ENCODE measurements at places on chromosomes 2 and 18. TPM values are rescaled to one million over a fixed set of nuclear protein-coding genes. Genes with fewer than 3 reads are reported as not detected.
A peak's percentile ranks its signal among the peaks of the same experiment; 100 is the strongest.

DNA sequence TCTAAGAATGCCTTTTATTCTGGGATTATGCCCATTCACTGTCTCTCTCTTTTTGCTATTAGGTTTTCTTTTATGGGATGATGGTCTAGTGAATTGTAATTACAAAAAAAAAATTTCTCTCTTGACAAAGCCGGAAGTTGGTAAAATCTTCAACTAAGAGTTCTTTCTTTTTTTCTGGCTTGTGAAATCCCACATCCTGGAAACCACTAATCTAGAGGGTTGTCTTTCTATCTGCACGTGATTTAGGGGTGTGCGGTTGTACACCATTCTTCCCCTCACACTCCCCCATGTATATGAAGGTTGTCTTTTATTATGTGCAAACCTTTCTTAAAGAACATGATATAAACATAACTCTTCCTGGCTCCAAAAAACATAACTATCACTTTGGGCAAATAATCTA is 52.0 kb downstream of the GATA6 start:
- DNase-seq = no peak

GRCh38 chr2:125667630-125668029 is 988.3 kb upstream of the GYPC start:
- no peak for DNase-seq

DNA sequence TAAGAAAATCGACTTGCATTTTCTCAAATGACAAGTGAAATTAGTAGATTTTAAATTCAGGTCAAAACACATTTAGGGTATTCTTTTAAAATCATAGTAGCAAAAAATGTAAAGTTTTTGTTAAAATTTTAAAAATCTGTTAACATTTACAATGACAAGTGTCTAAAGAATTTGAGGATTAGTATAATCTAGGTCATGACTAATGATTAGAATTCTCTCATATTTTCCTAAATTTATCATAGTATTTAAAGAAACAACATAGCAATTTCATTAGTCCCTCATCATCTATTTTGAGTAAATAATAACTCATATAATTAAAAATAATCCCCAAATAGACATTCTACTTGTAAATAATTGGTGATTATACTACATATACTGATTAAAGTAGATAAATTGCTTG is 23.6 kb downstream of the THUMPD2 start:
- DNase-seq = no peak

GRCh38 chr2:240134956-240135520 is 1.1 kb downstream of the COPS9 start:
- DNase-seq = peak; percentile 73

DNA sequence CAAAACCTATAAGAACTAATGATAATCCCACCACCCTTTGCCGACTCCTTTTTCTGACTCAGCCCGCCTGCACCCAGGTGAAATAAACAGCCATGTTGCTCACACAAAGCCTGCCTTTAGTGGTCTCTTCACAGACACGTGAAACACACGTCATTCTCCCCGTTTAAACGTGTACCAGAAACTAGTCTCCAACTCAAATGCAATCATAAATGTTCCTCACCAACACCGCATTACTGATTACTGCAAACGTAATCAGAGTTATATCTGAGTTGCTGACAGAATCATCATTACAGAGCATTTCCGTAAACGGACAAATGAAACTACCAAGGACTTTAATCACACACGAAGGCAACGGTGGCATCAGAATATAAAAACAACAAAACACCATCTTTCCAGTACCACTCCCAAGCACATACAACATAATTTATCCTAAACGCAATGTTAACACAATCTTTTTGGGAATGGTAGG is 1.9 kb downstream of the CLK1 start:
- no peak for DNase-seq

GRCh38 chr2:231955758-231956472 is 5.6 kb upstream of the DIS3L2 start:
- DNase-seq = no peak

DNA sequence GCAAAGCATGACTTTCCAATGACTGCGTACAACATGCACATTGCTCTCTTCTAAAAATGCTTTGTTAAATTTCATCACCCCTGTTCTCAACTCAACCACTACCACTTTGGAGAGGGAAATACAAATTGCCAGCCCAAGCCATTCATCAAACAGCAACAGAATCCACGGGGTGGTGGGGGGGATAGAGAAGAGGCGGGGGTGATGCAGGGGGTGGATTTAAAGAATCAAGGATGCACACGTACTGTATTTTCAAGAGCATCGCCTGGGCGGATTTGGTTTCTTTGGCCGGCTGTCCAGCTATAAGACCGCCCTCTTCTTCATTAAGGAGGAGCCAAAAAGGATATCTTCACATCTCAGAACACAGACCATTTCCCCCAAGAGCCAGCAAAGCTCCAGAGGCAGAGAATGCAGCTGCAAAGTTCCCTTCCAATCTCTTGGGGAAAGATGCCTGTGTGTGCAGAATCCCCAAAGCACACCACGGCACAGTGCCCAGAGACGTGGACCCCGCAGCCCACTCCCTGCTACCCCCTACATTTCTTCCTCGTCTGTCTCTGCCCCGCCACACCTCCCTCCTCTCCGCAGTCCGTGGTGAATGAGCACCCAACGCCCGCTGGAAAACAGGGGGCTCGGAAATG is 977 bp downstream of the SLC8A1 start:
- no peak for DNase-seq

DNA sequence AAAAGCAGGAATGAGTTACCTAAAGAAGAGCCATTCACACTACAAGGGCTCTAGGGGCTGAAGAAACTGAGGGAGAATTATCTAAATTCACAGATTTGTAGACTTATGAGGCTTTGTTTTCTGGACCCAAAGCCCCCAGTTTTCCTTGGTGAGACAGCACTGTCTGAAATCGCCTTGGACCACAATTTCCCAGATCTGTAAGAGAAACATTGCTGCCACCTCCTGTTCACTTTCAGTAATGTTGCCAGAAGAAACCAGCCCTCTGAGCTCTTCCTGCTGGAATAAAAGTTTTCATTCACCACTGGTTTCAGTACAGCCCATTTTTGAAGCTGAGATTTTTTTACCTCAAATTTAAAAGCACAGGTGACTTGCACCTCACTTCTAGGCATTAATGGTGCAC is 169.2 kb downstream of the CDH20 start:
- no peak for DNase-seq

- DNase-seq = no peak
Measured at GRCh38 chr2:58466804-58467203, 225.7 kb upstream of the FANCL start.

DNA sequence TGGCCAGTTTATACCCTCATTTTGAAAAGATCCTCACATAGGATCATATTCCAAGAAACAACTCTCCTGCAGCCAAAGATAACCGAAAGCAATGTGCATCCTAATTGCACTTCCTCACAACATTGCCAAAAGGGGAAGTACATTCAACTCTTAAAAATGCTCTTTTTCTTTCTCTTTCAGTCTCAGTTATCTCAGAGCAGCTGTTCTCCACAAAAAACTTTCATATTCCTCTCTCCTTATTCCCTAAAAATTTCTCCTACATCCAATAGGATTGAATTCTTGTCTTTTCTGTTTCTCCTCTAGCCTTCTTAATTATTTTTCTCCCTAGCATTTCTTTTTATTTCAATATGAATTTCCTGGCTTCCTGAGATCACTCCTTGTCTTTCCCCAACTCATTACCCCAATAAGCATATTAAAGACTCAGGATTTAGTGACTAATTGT is 7.4 kb upstream of the VRK2 start:
- no peak for DNase-seq

DNA sequence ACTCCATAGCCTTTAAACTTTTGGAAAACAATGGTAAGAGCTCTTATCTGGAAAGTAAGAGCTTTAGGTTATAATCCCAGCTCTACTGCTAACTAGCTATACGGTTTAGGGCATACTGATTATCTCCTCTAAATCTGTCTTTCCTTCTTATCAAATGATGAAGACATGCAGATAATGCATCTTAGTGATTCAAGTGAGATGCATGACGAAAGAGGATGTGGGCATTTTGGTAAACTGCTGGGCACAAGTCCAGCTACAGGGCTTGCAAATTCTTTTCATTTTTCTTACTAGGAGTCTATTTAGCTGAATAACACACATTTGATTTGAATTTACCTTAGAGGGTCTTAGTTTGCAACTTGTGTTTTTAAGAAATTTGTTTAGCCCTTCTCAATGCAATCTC is 1604.8 kb upstream of the ZEB2 start:
- DNase-seq = no peak

DNA sequence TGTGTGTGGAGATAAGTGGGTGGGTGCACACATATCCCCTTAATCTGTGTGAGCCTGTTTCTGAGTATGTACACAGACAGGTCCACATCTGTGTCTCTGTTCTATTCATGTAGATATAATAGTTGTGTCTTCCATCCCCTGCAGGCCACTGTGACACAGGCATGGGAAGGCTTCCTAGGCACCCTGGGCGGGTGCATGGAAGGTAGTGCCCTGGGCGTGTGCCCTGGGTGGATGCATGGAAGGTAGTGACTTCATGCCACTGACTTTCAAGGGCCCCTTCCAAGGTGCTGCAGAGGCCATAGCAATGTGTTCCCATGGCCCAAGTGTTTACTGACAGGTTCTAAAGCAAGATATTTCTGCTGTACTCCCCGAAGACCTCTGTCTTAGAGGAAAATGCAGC is 462.5 kb upstream of the HS6ST1 start:
- peak; percentile 36 for DNase-seq

DNA sequence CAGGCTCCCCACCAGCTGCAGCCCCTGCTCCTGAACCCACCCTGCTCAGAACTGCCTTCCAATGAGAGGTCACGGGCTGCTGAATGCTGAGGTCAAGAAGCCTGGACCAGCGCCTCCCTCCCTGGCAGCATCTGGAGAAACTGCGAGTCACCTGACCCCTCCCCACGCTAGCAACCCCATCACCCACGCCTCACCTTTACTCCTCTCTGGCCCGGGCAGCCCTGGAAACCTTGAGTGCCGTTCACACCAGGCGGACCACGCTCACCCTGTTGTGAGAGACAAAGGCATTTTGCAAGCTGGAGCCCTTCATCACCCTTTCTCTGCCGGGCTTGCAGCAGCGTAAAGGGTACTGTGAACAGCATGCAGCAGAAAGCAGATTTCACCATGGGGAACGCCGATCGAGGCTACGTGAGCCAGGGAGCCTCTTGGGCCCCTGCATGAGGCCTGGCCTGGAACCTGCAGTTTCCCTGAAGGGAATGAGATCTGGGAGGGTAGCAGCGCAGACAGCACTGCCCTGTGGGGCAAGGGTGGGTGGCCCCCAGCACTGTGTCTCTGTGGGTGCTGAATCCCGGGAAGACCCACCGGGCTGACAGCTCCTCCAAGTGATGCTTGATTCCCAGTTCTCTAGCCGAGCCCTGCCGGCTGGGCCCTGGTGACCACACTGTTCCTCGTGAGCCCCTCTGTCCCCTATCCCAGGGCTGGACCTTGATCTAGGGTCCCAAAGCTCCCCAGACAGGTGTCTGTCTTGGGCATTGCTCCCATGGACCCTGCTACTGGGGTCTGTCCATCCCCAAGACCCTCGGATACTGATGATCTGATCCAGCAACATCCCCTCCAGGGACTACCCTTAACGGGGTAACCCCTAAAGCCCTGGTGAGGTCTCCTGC is 53.8 kb downstream of the COL6A3 start:
- no peak for DNase-seq

DNA sequence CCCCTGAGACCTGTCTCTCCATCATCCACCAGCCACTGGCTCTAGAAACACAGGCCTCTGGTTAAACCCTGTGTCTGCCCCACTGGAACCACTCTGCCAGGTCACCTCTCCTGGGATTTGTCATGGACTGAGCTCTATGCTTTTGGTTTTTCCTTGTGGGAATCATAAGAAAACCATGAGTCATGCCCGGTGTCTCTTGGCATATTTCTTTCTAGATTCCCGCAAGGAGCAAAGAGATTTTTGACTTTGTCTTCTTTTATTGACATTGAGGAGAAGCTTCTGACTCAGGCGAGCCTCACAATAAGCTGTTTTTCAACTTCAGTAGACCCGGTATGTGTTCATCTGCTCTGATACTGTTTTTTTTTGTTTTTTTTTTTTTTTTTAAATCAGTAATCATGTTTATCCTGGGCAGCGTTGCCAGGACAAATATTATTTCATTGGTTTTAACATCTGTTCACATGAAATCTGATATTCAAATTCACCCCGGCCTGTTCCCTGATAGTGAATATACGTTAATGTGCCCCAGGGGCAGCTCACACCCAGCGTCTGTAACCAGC is 207.1 kb downstream of the ACKR3 start:
- no peak for DNase-seq

- no peak for DNase-seq
Measured at GRCh38 chr18:21386523-21387240, 144.7 kb downstream of the GREB1L start.

DNA sequence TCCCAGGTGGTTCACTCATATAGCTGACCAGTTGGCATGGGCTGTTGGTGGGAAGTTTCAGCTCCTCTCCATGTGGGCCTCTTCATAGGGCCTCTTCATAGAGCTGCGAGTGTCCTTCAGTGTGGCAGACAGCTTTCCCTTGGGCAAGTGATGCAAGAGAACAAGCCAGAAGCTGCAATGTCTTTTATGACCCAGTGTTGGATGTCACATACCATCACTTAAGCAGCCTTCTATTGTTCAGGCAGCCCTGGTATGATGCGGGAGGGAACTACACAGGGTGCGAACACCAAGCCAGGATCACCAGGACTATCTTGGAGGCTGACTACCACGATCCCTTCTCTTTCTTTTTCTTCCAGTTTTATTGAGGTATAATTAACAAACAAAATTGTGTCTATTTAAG is 126.5 kb upstream of the ITGA6 start:
- DNase-seq = no peak

GRCh38 chr2:227828477-227828912 is 14.9 kb downstream of the CCL20 start:
- no peak for DNase-seq

DNA sequence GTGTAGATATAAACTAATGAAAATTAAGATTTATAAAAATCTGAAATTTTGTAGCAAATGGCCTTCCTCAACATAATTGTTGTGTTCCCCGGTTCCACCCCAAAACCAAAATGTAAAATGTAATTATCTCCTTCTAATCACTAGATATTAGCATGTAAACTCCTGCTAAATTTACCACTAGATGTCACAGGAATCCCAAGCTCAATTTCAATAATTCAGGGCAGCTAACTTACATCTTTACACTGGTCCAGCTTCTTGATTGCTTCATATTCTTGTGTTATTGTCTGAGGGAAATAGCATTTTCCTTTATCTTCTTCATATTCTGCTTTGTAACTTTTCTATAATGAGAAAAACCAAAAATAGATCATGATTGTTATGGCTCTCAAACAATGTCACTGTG is 42.6 kb downstream of the NEB start:
- no peak for DNase-seq

- DNase-seq = no peak
Measured at GRCh38 chr2:182766626-182767025, 50.6 kb downstream of the DNAJC10 start.

GRCh38 chr2:219603771-219604170 is 6.1 kb downstream of the STK11IP start:
- DNase-seq = no peak

- no peak for DNase-seq
Measured at GRCh38 chr2:200052627-200053026, 97.2 kb downstream of the MAIP1 start.

The CRYGD gene
- not detected for total RNA-seq

The AQP12B gene
- total RNA-seq = not detected

The SERPINB10 gene
- 0.21 TPM for total RNA-seq

The LOXL3 gene
- 0.23 TPM for total RNA-seq

The DTYMK gene
- total RNA-seq = 14.6 TPM

The RIT2 gene
- total RNA-seq = not detected

The SPP2 gene
- total RNA-seq = not detected

Measured in suprapubic skin (tissue), 4 donors.